Uterine smooth muscle cell (primary cell): ENCODE measurements at places on chromosomes 1 and 21. TPM values are rescaled to one million over a fixed set of nuclear protein-coding genes. Genes with fewer than 3 reads are reported as not detected.

GUCA2A gene
- not detected in 2 replicates for total RNA-seq

NBPF6 gene
- not detected in 2 replicates for total RNA-seq

CD164L2 gene
- not detected in 2 replicates for total RNA-seq

CNIH3 gene
- total RNA-seq, result 20.9 and 23.5 TPM in 2 replicates

ZNF695 gene
- total RNA-seq, result 2.2 and 4.0 TPM in 2 replicates

CYP4Z1 gene
- total RNA-seq, result not detected in 2 replicates

OR2T34 gene
- not detected in 2 replicates for total RNA-seq

FCRL2 gene
- total RNA-seq, result not detected in 2 replicates

S100A1 gene
- not detected in 2 replicates for total RNA-seq

ENAH gene
- 61.8 and 72.2 TPM in 2 replicates for total RNA-seq

DISP1 gene
- total RNA-seq, result 4.2 and 5.0 TPM in 2 replicates

AZIN2 gene
- total RNA-seq, result 4.7 and 8.0 TPM in 2 replicates

SHISAL2A gene
- total RNA-seq, result not detected in 2 replicates

ATAD3C gene
- 0.50 TPM in 1 of 2 replicates, not detected in the other for total RNA-seq

S100A3 gene
- 2.2 and 3.3 TPM in 2 replicates for total RNA-seq

MAP3K21 gene
- total RNA-seq, result 1.7 and 2.5 TPM in 2 replicates

UBL4B gene
- total RNA-seq, result not detected in 2 replicates

SPRR1B gene
- not detected in 2 replicates for total RNA-seq

ALX3 gene
- total RNA-seq, result not detected in 2 replicates

IL22RA1 gene
- total RNA-seq, result under 0.01 and 0.12 TPM in 2 replicates

SLC44A5 gene
- 0.22 and 0.25 TPM in 2 replicates for total RNA-seq

SGIP1 gene
- total RNA-seq, result 26.7 and 48.0 TPM in 2 replicates

ADCY10 gene
- under 0.01 TPM in 2 replicates for total RNA-seq

S100B gene
- total RNA-seq, result not detected in 2 replicates

PTPRU gene
- 19.1 and 22.5 TPM in 2 replicates for total RNA-seq

ELF3 gene
- under 0.01 TPM in 2 replicates for total RNA-seq

PATJ gene
- 9.0 and 14.0 TPM in 2 replicates for total RNA-seq

C1QC gene
- not detected in 2 replicates for total RNA-seq

AADACL4 gene
- total RNA-seq, result under 0.01 TPM in 1 of 2 replicates, not detected in the other

NGF gene
- total RNA-seq, result 7.1 and 7.9 TPM in 2 replicates
